T-helper 22 cell (primary cell): ENCODE measurements at places on chromosomes 13 and 19.

DNA sequence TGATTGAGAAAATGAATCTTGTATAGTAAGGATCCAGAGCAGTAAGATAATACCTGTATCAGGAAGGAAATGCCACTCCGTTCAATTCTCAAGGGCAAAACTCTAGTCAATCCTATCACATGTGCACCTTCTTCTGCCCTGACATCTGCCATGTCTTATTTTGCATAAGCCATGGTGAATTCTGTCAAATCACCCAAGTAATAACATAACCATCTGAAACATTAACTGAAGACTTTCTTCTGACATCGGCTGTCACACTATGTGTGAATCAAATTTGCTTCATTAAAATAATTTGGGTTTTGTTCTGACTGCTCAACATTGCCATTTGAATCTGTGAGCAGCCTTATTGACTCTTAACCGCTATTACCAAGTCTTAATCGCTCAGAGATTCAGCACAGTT lies 91.2 kb downstream of the PCDH9 start:
- no peak for DNase-seq

DNA sequence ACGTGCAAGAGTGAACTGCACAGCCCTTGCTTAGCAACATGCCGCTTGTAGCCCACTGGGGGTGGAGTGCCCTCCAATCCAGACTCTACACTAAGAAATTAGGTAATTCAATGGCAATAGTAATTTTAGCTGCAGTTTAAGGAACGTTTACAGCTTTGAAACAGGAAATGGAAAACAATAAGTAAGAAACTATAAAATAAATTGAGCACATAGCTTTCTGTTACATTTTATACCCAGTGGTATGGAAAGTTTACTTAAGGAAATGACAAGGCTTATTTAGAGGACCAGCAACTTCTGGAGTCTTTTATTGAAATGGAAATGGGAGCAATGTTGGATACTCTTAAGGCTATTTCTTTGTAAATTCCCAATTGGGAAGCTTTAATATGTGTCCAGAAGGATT lies 373.2 kb downstream of the KCNRG start:
- DNase-seq, result no peak

- DNase-seq, result no peak
Measured at GRCh38 chr13:53341144-53341510, 312.5 kb downstream of the OLFM4 start.

GRCh38 chr13:35479038-35479492 lies 2.6 kb upstream of the MAB21L1 start:
- DNase-seq, result no peak
